ENCODE measurements at places on chromosomes 7 and 10. TPM values are rescaled to one million over a fixed set of nuclear protein-coding genes. Genes with fewer than 3 reads are reported as not detected.

- DNase-seq = no peak
Observed at GRCh38 chr7:125057963-125058362, 128.3 kb upstream of the POT1 start.

DNA sequence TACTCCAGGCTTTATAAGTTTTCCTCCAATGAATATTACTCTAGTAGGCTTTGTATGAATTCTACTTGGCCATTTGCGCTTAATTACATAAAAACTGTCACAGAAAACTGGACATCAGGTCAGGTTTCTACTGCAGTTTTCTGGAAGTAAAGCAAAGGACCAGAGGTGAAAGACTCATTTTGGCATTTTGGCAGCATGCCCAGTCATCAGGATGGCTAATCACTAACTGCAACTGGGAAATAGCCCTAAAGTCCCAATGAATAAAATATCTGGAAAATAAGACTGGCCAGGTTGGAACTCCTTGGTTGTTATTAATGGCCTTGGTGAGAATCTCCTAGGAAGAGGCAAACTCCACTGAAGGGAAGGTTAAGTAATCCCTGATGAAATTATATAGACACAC, 75.5 kb downstream of the COPG2 start:
- no peak for DNase-seq

The UNCX gene
- total RNA-seq = not detected

- no peak for DNase-seq
Observed at GRCh38 chr7:1844951-1845390, 174.9 kb downstream of the ELFN1 start.

DNA sequence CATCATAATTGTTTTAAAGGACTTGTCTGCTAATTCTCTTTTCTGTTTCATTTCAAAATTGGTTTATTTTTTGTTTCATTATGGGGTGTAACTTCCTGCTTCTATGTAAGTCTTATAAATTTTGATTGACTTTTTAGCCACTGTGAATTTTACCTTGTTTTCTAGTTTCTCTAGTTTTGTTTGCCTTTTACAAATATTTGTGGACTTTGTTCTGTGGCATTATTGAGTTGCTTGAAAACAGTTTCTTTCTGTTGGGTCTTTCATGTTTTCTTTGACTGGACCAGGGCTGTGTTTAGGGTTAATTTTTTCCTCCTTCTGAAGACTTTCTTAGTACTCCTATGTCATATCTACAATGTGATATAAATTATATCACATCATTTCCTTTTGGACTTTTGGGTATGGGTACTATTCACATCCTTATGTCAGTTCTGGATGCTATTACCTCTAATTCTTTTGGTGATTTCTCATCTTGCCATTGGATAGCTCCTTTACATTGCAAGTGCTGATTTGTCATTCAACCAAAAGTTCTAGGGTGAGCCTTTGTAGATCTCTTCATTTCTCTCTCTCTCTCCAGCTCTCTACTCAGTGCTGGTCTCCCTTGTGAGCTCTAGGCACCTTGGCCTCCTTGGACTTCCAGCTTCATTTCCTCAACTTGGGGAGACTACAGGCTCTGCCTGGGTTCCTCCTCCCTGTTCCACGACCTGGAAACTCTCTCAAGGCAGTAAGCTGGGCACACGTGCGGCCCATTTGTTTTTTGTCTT, 36.9 kb downstream of the MLLT10 start:
- no peak for DNase-seq

DNA sequence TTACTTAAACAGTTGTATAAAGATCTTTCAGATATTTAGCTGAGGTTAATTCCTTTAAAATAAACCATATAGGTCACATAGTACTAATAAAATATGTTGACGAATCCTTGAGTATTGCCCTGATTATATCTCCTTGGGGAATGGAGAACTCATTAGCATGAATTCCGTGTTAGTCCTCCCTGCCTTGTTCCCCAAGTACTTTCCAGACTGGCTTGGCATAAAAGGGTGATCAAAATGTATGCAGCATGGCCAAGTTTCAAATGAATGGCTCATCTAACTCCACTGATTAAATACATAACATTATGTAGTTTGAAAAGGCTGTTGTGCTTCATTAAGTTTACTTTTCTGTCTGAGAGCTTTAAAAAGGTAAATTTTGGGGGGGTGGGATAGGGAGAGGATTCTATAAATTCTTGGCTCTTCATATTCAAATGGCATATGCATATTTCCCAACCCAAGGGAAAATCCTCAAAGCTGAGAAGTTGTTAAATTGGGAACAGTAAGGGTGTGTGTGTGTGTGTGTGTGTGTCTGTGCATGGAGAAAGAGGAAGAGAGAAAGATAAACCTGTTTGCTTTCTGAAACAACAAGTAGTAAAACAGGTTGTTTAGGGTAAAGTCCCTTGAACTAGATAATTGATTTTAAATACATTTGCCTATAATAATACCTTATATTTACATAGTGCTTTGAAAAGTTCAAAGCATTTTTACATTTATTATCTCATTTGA, 4.8 kb upstream of the ADD3 start:
- DNase-seq = no peak

DNA sequence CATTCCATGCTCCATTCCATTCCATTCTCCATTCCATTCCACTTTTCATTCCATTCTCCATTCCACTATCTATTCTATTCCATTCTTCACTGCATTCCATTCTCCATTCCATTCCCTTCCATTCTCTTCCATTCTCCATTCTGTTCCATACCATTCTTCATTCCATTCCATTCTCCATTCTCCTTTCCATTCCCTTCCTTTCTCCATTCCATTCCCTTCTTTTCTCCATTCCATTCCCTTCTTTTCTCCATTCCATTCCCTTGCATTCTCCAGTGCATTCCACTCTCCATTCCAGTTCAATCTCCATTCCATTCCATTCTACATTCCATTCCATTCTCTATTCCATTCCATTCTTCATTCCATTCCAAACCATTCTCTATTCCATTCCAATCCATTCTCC, 80.3 kb downstream of the NSUN6 start:
- DNase-seq = no peak

The GPR85 gene
- total RNA-seq = not detected
